ENCODE measurements at places on chromosomes 2 and 18.

DNA sequence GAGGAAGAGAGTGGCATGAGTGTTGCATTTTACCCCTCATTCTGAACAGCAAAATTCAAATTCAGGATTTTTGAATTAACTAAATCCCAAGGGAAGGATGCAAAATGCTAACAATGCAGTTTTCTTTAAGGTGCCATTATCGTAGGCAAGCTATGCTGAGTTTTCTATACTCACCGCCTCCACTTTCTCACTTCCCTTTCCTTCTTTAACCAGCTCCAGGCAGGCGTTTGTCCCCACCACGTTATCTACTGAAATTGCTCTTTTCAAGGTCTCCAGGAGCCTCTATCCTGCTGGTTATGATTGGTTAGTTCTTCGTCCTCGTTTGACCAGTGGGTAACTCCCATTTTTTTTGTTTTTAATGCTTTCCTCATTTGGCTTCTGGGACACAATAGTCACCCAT lies 1.8 kb upstream of the CPO start:
- DNase-seq = no peak

- no peak for DNase-seq
Observed at GRCh38 chr2:88398180-88398579, 54.3 kb downstream of the FOXI3 start.

DNA sequence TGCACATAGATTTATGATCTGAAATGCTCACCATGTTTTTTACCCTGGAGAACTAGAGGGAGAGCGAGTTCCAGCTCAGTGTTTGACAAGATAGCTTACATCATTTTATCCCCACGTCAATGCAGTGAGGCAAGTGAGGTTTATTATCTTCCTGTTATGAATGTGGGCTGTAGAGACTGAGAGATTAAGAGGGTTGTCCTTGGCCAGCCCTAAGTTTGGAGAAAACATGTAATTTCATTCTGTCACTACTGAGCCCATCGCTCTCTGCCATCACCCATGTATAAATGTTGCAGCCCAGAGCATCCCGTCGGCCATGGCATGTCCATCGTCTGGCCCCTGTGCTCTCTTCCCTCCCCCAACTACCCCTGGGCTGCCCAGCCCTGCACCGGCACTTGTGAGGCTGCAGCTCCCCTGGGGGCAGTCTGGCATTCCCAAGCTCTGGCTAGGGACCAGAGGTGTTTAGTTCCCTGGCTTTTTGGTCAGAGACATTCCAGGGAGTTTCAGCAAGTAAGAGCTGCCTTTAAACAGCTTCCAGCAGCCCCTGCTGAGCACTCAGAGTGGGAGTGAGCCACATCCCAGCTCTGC lies 136.7 kb downstream of the ANTXR1 start:
- DNase-seq = peak; percentile 66

DNA sequence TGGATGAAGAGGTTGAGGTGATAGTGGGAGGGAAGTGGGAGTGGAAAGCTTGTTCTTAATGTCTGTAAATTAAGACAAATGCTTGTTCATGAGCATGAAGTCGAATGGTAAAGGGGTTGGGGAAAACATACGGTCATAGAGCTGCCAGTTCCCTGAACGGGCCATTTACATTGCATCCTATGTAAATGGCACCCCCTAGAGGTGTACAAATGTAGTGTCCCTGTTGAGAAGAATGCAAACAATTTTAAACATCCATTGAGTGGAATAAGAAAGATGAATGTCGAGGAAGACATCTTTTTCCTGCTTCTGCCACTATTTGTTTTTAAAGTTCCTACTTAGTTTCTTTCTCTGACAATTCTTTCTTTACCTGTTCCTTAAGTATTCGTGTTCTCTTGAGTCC lies 155.7 kb downstream of the RDH14 start:
- DNase-seq = peak; percentile 50

- DNase-seq = peak; percentile 51
Observed at GRCh38 chr2:6073191-6074088, 381.3 kb downstream of the SOX11 start.

DNA sequence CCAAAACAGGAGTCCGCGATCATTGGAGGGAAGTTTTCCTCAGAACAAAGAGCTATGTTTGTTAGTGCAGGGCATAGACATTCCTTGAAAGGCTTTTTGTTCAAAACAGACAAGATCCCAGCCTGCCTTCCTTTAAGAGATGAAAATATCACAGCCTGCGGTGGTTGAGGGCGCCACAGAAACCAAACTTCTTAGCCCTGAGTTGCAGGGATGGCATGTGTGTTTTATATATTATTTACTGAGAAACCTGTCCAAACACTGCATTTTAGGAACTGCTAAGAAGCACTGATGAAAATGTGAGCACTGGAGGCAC lies 57.5 kb upstream of the TMEM178A start:
- DNase-seq = no peak

GRCh38 chr2:222982010-222982908 lies 69.7 kb upstream of the KCNE4 start:
- DNase-seq = peak; percentile 94

DNA sequence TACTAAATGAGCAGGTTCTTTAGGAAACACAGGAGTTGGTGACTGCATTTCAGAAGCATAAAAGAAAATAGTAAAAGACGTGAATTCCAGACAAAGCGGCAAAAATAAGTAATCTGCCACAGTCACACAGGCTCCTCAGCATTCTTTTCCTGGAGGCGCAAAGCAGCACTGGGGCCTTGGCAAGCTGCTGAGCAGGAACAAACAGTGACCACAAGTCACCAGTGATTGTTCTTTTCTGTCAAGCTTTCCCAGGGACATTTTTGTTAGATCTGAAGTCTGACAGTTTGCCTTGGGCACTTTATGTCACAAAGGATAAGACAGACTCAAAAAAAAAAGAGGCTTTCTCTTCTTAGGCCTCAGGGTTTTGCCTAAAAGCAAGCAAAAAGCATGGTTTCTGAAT lies 216.2 kb downstream of the CDH20 start:
- DNase-seq = no peak

GRCh38 chr2:112703684-112704083 lies 17.1 kb upstream of the NT5DC4 start:
- no peak for DNase-seq

DNA sequence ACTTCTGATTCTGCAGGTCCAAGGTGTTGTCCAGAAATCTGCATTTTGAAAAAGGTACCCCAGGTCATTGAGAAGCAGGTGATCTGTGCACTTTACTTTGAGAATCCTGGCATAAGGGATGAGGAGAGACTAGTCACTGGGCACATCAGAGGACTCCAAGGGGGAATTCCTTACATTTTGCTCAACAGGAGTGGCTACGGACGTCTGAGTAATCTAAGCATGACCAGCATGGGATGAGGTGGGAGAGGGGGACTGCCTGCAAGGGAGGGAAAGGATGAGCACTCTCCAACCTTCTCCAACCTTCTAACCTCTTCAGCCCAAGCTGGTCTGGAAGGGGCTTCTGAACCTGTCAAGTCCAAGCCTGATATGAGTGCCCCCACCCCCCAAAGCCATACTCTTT lies 55.5 kb downstream of the MARCHF4 start:
- peak; percentile 78 for DNase-seq

DNA sequence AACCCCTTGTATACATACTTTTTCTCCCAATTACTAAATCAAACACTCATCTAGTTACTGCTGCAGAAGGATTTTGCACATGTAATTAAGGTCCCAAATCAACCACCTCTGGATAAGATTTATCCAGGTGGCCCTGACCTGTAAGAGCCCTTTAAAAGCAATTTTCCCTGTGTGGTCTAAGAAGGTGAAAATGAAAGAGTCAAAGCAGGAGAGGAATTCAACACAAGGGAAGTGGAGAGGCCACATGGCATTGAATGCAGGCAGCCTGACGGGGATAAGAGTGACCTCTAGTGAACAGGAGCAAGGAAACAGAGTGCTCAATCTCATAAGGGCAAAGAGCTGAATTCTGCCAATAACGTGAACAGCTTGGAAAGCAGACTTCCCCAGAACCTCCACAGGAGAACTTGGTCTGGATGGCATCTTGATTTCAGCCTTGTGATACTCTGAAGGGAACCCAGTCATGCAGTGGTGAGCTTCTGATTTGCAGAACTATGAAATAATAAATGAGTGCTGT lies 27.2 kb downstream of the PPP3R1 start:
- DNase-seq = peak; percentile 35

DNA sequence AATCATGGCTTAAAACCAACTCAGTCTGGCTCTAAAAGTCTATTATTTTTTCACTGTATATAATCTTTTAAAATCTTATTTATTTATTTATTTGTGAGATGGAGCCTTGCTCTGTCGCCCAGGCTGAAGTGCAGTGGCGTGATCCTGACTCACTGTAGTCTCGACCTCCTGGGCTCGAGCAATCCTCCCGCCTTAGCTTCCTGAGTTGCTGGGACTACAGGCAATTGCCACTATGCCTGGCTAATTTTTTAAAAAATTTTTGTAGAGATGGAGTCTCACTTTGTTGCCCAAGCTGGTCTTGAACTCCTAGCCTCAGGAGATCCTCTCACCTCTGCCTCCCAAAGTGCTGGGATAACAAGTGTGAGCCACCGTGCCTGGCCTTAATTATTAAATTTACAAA lies 14.5 kb downstream of the GORASP2 start:
- no peak for DNase-seq

- DNase-seq = no peak
Observed at GRCh38 chr2:54897420-54898310, 152.6 kb downstream of the RTN4 start.

DNA sequence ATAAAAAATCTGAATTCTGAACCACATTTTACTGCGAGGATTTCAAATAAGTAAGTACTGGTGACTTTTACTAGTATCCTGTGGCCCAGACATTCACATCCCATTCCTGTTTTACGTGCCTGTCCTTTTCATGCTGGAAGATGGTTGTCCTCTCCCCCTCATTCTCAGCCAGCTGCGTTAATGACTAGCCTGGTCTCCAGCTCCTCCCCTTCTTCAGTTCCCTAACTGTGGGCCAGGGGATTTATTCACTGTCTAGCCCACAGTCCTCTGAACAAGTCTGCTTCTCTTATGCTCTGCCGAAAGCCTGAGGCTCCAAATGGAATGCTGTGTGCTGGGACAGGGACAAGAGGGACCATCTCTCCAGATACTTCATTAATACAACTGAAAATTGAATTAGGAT lies 373.9 kb downstream of the PTPRM start:
- no peak for DNase-seq

DNA sequence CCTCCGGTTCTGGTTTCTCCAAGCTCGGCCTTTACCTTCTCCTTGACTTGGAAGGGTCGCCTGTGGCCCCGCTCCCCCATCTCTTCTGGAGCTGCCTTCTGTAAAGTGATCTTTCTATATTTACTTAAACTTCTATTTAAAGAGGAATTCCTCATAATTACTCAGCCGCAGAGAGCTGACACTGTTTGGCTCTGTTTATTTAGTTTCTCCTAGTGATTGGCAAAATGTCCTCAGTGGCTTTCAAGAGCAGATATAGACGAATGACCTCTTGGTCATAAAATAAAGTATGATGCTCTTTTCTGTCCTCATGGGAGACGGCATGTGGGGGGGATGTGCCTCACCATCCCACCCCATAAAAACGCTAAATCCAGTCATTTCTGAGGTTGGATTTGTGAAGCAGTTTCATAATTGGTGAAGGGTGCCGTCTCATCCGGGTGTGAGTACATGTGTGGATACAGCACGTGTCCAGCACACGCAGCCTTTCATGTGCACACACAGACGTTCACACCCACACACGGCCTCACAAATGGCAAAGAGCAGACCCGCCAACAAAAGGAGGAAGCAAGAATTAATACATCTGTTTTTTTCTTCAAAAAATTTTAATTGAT lies 43.4 kb upstream of the SMAD7 start:
- peak; percentile 83 for DNase-seq

DNA sequence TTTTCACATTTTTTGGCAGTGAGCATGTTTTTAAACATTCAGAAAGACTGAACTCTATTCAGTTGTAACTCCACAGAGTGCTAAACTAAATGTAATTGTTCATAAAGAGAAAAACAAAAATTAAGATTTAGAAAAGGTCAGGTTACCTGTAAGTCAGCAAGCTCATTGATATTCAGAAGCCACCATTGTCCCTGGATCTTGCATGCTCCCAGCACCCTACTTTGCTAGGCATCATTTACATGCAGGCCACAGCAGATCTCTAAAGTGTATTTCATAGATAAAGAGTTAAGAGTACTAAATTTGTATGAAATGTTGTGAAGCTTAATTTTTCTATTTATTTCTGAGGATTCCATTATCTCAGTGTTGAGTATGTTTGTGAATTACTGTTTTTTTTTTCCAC lies 64.8 kb upstream of the CDH19 start:
- DNase-seq = no peak

All from fibroblast of skin of scalp (primary cell).